ENCODE measurements at places on chromosomes 16 and 17. TPM values are rescaled to one million over a fixed set of nuclear protein-coding genes. Genes with fewer than 3 reads are reported as not detected.
A peak's percentile ranks its signal among the peaks of the same experiment; 100 is the strongest.

GJC1 gene
- 69.7 TPM for total RNA-seq

VPS35L gene
- total RNA-seq: 28.0 TPM

DNA sequence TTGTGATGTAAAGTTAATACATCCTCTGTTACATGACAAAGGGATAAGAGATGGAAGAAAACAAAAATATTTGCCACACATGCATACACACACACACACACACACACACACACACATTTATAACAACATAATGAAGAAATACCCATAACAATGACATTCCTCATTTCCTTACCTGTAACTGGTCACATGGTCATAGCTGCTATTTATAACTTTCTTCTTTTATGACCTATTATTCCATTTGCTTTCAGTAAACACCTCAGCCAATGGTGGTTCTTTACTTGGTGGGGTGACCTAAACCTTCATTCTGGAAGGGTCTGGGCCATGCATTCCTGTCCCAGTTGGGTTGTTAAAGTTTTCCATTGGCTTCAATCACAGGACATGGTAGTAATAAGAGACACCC, 5.3 kb downstream of the MT2A start:
- peaks cover 36% of the 10 kb centered on the region for H3K4me1 ChIP-seq
- no peaks in the 10 kb centered on the region for H3K36me3 ChIP-seq
- H3K27ac ChIP-seq: no peak overlapping the region
- no peak overlapping the region for H3K4me3 ChIP-seq
- no peaks in the 10 kb centered on the region for H3K27me3 ChIP-seq

DNA sequence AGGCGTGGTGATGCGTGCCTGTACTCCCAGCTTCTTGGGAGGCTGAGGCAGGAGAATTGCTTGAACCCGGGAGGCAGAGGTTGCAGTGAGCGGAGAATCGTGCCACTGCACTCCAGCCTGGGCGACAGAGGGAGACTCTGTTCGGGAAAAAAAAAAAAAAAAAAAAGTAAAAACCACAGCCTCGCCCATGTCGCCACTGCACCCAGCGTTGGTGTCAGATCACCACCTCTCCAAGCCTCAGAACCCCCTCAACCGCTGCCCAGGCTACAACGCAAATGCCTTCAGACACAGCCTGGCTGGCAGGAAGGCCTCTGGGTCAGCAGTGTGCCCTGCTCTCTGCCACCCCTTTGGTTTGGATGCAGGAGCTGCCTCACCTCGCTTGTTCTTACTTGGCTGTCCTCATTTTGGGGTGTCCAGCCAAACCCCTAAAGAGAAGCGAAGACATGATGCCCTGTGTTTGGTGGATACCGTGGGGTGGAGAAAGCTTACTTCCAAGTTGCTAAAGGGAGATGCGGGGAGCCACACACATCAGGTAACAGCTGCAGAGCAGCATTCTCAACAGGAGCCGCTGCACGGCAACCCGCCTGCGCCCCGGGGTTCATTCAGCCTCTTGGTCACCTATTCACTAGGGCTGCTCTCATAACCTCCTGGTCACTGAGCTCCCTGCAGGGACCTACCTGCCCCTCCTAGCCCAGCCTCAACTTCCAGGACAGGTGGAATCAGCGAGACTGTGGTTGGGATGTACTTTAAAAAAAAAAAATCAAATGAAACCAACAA, 13.0 kb upstream of the CYTH1 start:
- no peak overlapping the region for H3K27ac ChIP-seq
- H3K36me3 ChIP-seq: peaks cover 53% of the 10 kb centered on the region
- no peak overlapping the region for H3K4me3 ChIP-seq
- peaks cover 22% of the 10 kb centered on the region for H3K4me1 ChIP-seq
- no peaks in the 10 kb centered on the region for H3K27me3 ChIP-seq

DNA sequence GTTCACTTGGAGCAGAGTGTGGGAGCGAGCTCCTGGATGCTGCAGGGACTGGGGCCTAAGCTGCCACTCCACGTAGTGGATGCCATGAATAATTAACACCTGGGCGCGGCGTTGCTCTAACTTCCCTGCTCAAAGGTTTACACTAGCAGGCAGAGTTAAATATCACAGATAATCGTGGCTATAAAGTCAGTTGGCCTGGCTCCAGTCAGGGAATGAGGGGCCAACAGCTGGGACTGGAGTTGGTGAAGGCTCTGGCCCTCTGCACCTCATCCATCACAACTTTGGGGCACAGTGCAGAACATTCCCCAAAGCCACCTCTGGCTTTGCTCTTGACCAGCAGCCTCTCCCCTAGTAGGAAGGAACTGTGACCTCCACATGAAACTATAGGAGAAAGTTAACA, 10.9 kb downstream of the HOXB4 start:
- peak overlapping the region; percentile 93 for H3K27ac ChIP-seq
- H3K36me3 ChIP-seq: peaks cover 47% of the 10 kb centered on the region
- no peaks in the 10 kb centered on the region for H3K27me3 ChIP-seq
- no peak overlapping the region for H3K4me3 ChIP-seq

DNA sequence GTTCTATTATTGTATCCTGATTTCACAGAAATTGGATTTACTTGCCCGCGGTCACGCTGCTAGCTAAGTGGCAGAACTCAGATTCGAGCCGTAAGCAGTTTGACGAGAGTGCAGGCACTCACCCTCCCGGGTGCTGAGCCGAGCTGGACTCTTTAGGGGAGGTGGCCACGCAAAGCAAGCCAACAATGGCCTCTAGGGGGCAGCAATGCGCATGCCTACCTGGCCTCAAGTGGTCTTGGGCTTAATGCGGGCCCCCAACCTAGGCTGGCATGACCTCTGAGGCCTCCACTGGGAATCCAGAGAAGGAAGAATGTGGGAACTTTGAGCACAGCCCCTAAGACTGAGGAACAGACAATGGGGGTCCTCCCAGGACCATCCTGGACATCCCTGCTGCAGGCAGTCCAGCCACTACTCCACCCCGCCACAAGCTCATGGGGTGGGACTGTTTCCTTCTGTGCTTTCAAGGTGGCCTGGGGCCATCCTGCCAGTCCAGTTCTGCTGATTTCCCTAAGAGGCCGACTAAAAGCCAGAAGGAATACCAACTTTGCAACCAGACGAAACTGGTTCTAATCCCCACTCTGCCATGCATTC, 276.5 kb downstream of the XYLT1 start:
- H3K4me1 ChIP-seq: no peaks in the 10 kb centered on the region
- H3K27me3 ChIP-seq: no peaks in the 10 kb centered on the region
- H3K4me3 ChIP-seq: no peak overlapping the region
- no peak overlapping the region for H3K27ac ChIP-seq
- peaks cover 10% of the 10 kb centered on the region for H3K36me3 ChIP-seq

DNA sequence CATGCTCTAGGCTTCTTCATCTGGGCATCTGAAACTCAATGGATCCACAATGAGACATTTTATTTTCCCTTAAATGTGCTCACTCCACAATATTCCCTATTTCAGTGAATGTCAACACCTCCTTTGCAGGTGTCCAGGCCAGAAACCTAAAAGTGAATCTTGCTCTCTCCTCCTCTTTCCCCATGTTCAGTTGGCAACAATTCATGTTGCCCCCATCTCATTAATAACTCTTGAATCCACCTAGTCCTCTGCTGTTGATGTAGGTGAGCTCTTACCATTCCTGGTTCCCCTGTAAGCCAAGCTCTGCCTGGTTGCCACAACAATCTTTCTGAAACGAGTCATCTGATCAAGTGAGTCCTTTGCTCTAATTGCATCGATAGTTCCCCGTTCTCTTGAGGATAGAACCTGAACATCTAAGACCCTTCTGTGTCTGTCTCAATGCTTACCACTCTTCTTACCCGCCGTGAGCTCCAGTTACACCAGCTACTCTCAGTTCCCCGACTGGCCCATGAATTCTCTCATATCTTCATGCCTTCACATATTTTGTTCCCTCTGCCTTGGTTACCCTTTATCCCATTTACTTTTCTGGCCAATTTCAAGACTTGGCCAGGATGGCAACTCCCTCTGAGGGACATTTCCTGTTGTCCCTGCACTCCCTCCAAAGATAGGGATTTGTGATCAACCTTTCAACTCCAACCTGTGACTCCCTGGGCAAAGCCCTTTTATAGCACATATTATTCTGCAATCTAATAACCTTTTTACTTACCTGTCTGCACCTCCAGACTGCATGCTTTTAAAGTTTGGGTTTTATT, 35.9 kb downstream of the HLF start:
- H3K27ac ChIP-seq: no peak overlapping the region
- H3K4me3 ChIP-seq: no peak overlapping the region
- no peak for DNase-seq
- no peaks in the 10 kb centered on the region for H3K27me3 ChIP-seq

DNA sequence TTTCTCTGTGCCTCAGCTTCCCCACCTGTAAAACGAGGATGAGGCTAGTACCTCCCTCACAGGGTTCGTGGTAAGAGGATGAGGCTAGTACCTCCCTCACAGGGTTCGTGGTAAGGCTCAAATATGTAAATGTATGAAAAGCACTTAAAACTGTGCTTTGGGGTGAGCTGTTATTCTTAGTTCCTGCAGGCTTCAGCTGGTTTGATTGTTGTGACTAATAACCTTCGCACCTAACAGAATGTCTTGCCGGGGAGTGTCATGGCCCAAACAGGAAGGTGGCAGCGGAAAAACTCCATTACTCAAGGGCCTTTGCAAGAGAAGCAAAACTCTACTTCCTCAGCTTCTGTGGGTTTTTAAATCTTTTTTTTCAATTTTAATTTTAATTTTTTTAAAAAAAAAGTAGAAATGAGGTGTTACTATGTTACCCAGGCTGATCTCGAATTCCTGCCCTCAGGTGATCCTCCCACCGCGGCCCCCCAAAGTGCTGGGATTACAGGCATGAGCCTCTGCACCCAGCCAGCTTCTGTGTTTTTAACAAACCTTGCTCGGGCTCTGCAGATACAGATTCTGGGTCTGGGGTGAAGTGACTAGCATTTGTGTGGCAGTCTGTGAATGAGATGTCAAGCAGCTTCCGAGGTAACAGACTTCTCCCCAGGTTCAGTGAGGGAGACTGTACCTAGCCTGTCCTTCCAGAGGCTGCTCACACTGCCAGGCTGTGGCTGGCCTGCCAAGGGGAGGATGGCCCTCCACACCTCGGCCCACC, 103.0 kb downstream of the RAB11FIP4 start:
- no peaks in the 10 kb centered on the region for H3K36me3 ChIP-seq
- H3K27ac ChIP-seq: no peak overlapping the region
- H3K4me3 ChIP-seq: no peak overlapping the region
- peaks cover 84% of the 10 kb centered on the region for H3K27me3 ChIP-seq

DNA sequence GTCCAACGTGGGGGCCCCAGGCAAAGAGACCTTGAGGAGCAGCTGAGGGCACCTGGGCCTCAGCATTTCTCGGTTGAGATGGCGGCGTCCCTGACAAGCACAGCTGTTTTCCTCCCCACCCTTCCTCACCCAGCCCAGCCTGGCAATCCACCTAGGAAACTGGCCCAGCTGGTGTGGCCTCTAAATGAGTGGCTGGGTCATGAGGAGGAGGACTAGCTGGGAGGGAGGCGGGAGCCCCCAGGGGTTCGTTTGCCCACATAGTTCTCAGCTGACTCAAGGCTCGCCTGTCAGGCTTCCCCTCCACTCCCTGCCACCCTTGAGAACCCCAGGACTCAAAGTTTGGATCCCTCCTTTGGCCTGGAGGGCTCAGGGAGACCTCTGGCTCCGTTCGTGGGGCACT, 5.9 kb downstream of the RNF222 start:
- no peak overlapping the region for H3K4me3 ChIP-seq
- peak; percentile 11 for DNase-seq
- H3K27ac ChIP-seq: no peak overlapping the region
- no peaks in the 10 kb centered on the region for H3K36me3 ChIP-seq
- H3K27me3 ChIP-seq: peaks cover 12% of the 10 kb centered on the region

DNA sequence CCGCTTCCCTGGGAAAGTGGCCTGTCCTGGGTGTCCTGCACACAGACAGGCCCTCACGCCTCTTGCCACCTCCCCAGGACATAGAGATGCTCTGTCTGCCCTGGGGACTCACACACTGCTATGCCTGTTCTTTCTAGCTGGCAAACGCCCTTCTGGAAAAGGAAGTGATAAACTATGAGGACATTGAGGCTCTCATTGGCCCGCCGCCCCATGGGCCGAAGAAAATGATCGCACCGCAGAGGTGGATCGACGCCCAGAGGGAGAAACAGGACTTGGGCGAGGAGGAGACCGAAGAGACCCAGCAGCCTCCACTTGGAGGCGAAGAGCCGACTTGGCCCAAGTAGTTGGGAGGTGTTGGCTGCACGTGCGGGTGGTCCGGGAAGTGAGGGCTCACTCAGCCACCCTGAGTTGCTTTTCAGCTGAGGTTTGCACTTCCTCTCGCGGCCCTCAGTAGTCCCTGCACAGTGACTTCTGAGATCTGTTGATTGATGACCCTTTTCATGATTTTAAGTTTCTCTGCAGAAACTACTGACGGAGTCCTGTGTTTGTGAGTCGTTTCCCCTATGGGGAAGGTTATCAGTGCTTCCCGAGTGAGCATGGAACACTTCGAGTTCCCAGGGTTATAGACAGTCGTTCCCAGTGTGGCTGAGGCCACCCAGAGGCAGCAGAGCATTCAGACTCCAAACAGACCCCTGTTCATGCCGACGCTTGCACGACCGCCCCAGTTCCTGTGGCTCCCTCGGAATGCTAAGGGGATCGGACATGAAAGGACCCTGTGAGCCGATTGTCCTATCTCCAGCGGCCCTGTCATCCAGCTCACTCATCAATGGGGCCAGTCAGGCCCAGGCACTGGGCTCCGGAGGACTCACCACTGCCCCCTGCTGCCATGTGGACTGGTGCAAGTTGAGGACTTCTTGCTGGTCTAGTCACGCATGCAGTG, 3.5 kb upstream of the RPL13 start:
- peaks cover 5% of the 10 kb centered on the region for H3K4me1 ChIP-seq
- H3K27me3 ChIP-seq: no peaks in the 10 kb centered on the region
- H3K36me3 ChIP-seq: peaks cover 40% of the 10 kb centered on the region

DNA sequence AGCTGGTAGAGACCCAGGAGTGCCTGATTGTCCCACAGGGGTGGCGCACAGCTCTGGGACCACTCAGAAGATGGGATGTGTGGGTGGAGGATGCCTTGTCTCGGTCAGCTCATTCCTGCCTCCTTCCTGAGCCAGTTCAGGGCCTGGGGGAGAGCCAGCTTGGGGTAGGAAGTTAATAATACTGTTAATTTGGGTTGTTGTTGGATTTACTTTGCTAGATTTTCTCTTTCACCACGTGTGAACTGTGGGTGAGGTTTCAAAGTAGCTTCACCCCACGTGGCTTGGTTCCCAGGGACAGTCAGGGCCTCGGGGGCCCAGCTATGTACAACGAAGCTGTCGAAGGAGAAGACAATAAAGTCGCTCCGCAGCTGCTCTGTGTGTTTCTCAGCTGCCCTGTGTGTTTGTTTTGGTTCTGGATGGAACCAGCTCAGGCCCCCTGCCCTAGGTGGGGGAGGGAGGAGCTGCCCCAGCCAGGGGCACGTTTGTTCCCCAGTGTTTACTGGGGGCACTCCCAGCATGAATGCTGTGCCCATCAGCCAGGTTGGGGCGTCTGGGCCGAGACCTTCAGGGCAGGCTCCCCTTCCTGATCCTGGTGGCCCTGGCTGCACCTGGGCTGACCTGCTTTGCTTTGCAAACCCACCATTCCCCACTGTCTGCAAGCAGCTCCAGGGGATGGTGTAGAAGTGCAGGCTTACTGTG, 2.3 kb downstream of the NUDT16L1 start:
- H3K4me3 ChIP-seq: no peak overlapping the region
- peaks cover 49% of the 10 kb centered on the region for H3K36me3 ChIP-seq
- H3K4me1 ChIP-seq: peaks cover 7% of the 10 kb centered on the region
- no peak overlapping the region for H3K27ac ChIP-seq
- no peak for DNase-seq

All from IMR-90 (cell line).